Pancreas (tissue), 10 donors: ENCODE measurements at places on chromosomes 4 and X.

- DNase-seq = no peak
Measured at GRCh38 chr4:54840992-54841768, 183.4 kb downstream of the KIT start.

DNA sequence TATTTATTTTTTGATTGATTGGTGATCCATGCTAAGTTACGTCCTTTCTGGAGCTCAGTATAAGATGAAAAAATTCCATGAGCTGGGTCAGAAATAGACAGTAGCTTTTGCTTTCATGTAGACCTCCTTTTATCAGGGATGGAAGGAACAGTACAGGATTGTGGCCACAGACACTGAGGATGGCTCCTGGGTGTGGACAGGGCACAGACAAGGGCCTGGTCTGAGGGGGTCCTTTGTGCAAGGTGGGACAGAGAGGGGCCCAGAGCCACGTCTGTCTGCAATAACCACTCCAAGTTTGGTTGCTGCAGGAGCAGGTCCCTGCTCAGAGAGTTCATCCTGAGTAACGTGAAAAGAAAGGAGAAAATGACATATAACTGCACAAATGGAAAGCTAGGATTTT, 127.1 kb downstream of the ENPP6 start:
- DNase-seq = no peak

- DNase-seq = no peak
Measured at GRCh38 chr4:123930996-123931395, 534.4 kb downstream of the SPRY1 start.

- DNase-seq = no peak
Measured at GRCh38 chr4:2067446-2068197, 8.5 kb downstream of the NAT8L start.

DNA sequence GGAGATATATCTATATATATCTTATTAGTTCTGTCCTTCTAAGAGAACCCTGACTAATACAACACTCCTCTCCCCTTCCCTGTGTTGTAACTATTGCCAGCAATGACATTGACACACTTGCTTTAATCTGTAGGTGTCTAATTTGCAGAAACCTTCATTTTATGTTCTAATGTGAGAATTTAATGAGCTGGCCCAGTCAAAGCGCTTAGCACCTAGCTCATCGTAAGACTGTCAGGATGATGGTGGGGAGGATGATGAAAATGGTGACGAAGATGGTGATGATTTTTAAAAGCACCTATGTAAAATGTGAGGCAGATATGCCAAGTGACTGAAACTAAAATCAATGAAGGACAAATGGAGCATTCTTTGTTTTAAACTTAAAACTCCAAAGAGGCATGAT, 183.8 kb downstream of the DHX15 start:
- no peak for DNase-seq

DNA sequence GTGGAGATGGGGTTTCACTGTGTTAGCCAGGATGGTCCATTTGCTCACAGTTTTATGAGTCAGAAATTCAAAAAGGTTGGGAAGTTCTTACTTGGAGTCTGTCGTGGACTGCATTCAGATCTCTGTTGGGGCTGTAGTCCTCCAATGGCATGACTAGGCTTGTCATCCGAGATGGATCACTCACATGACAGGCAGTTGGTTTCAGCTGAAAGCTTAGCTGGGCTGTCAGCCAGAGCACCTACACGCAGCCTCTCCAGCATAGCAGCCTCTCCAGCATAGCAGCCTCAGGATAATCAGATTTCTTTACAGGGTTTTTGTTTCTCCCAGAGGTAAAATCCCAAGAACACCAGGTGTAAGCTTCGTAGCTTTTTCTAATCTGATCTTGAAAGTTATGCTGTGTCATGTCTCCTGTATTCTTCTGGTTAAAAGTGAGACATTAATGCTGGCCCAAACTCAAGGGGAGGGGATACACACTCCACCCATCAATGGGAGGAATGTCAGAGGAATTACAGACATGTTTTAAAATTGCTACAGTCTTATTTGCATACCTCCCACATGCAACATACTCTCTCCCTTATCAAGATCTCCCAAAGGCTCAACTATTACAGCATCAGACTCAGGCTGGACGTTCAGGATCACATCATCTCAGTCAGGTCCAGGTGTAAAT, 31.6 kb upstream of the SOD3 start:
- no peak for DNase-seq

- DNase-seq = no peak
Measured at GRCh38 chr4:66052426-66052825, 382.1 kb upstream of the EPHA5 start.

- DNase-seq = no peak
Measured at GRCh38 chr4:109875106-109875505, 27.2 kb downstream of the LRIT3 start.

GRCh38 chrX:40104985-40105834, 7.5 kb upstream of the BCOR start:
- peak; percentile 78 for DNase-seq

- no peak for DNase-seq
Measured at GRCh38 chrX:95949588-95949987, 735.1 kb upstream of the DIAPH2 start.

GRCh38 chrX:10198254-10198653, 41.5 kb downstream of the CLCN4 start:
- DNase-seq = no peak

- DNase-seq = no peak
Measured at GRCh38 chr4:173124209-173124865, 44.3 kb upstream of the GALNT7 start.

GRCh38 chr4:85967872-85968271, 392.0 kb downstream of the MAPK10 start:
- DNase-seq = no peak

DNA sequence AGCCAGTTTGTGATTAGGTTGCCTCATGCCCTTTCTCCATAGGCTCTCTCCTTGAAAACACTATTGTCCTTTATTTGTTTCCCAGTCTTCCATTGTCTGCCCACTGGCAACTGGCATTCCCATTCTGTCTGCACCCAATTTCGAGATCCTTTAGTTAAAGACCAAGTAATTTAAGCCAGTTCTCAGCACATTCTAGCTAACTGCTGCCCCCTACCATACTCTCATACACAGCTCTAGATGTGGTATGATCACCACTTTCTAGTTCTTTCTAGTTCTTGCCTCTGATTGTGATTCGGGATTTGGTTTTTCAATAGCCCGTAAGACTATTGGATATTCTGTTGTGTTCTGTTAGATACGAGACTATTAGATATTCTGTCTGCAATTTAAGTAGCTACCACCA, 135.8 kb upstream of the TRPC5 start:
- DNase-seq = no peak

GRCh38 chr4:67820903-67821302, 62.9 kb downstream of the TMPRSS11D start:
- DNase-seq = no peak

GRCh38 chr4:90515191-90515590, 388.0 kb downstream of the CCSER1 start:
- DNase-seq = no peak

DNA sequence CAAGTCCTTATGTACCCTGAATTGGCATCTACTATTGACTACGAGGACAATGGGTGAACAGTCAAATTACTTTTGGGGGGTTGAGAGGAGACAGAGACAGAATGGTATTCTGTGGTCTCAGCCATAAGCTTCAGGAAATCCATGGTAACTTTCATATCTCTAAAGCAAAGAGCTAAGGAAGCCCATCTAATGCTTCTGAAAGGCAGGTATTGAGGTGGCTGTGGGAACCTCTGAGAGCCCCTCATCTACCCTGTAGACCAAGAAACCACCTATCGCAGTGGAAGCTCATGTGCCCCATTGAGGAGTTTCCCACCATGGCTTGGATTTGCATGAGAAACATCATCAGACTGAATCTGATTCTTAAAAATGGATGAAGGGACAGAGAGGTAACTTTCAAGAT, 23.1 kb upstream of the BMP2K start:
- no peak for DNase-seq

DNA sequence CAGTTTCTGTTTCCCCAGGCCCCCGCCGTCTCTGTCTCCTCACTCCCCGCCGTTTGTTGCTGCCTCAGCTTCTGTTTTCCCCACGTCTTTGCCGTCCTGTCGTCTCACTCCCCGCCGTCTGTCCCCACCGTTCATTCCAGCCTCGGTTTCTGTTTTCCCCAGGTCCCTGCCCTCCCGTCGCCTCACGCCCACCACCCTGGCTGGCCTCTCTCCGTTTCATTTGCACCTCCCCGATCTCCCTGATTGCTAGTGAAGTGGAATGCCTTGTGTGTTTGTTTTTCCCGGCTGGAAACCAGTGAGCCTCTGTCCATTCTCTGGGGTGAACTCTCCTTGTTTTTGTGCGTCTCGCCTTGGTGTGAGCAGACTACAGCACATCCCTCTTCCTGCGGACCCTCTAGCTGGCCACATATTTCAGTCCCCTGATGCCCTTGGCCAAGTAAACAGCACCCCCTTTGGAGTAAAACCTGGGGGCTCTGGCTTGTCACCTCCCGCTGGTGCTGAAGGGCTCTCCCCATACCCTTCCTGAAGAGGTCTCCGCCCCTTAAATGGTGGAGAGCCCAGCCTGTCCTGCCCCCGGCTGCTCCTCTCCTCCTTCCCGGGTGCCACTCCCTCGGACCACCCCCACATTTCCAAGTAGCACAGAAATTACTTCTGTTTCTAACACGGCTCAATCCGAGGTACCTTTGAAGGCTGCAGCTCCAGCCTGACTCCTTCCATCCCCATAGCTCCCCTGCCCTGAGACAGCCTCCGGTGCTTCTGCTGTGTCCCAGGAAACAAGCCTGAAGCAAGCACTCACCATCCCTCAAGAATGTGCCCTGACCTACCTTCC, 13.2 kb downstream of the TMEM175 start:
- DNase-seq = no peak

- peak; percentile 65 for DNase-seq
Measured at GRCh38 chrX:74420196-74421035, 877 bp upstream of the SLC16A2 start.

- DNase-seq = no peak
Measured at GRCh38 chrX:69262036-69262936, 97.0 kb upstream of the PJA1 start.

- no peak for DNase-seq
Measured at GRCh38 chrX:54807524-54808108, at the start of gene MAGED2. TSS of gene MAGED2 (plus strand) at chrX:54807745. CDS start at chrX:54809332, 1,587 bp downstream.

DNA sequence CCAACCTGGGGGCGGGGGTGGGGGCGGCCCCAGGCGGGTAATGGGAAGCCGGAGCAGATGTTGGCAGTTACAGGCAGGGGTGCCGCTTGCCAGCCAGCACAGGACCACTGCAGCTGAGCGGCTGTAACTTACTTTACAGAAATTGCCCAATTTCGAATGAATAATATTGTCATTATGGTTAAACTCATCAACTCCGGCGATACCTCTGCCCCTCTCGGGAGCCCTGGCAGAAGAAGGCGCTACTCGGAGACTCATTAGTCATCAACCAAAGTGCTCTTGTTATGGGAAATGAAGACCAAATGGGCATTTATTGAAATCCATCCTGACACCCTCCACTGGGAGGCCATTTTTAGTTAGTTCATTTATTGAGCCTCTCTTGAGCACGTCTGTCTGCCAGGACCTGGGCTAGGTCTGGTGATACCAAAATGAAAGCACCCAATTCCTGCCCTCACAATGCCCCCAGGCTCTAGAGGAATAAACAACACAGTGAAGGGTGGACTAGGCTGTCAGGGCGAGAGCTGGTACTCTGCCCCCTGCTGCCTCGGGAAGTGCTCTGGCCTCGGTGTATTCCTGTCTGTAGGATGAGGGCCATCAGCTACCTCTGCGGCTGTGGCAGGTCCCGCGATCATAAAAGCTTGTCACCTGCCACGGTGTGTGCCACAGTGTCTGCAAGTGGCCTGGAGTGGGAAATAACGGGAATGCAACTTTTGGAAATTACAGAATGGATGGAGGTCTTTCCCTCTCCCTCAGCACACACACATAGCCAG, 159.1 kb upstream of the PSAPL1 start:
- DNase-seq = no peak

DNA sequence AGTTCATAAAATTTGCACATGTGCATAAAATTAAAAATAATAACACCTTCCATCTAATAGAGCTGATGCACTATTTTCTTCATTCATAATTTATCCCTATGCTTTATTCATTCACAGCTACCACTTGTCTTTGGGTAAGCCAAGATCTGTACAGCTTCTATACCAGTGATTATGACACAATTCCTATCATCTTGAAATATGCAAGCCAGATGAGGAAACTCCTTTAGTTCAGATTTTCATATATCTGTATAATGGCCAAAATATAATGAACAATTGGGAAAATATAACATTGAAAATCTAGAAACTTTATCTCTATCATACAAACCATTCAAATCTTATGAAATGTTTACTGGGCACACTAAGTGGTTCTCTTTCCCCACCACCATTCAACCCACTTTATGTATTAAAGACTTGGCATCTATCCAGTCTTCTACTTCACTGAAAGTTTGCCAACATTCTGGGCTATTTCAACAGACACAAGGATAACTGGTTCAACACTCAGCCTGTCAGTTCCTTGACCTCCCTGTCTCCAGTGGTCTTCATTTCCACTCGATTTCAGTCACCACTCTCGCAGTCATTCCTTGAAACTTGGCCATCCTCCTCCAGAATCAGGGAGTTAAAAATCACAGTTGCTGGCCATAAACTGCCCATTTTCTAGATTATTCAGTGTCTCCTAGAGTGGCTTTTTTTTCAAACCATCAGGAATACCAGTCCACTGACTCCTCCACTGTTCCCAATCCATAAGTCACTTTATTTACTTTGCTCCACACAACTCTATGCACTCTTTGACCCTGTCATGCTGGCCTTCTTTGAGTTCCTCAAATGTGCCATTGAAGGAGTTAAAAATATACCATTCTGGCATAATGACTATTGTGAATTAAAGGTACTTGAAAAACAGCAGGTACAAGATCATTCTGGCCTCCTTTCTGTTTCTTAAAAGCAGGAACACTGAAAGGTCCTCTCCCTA, 85.5 kb downstream of the CAMK2D start:
- DNase-seq = no peak

GRCh38 chrX:107686026-107686425, 57.7 kb downstream of the PRPS1 start:
- no peak for DNase-seq

- no peak for DNase-seq
Measured at GRCh38 chr4:11423465-11423864, 5.2 kb downstream of the HS3ST1 start.

DNA sequence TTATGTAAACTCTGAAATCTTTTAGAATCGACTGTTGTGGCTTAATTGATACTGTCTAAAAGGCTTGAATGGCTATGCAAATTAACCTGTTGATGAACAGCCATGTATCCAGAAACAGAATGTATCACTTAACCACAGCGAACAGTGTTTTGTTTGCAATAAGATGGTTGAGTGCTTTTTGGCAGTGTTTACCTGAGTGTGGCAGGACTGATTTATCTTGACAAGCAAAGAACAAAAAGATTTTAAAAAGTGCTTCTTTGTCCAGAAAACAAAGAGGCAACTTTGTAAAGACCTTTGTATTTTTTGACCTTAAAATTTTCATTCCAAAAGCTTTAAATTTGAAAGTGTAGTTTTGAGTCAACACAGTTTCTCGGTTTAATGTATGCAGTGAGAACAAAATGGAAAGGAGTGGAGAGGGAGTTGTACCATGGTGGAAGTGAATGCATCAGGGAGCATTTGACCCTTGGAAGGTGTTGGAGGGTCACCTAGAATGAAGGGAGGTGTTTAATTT, 18.0 kb downstream of the ARHGAP10 start:
- DNase-seq = no peak

- no peak for DNase-seq
Measured at GRCh38 chr4:16007471-16008095, 44.6 kb upstream of the FGFBP2 start.
